Stimulated activated CD4-positive, alpha-beta T cell treated with anti-CD3 and anti-CD28 coated beads, TNF-alpha, amount 100 ng/mL, for 48 hours (primary cell): ENCODE measurements at places on chromosomes 16 and 17.

GRCh38 chr17:81727324-81728031, 15.4 kb downstream of the SLC25A10 start:
- DNase-seq = no peak

DNA sequence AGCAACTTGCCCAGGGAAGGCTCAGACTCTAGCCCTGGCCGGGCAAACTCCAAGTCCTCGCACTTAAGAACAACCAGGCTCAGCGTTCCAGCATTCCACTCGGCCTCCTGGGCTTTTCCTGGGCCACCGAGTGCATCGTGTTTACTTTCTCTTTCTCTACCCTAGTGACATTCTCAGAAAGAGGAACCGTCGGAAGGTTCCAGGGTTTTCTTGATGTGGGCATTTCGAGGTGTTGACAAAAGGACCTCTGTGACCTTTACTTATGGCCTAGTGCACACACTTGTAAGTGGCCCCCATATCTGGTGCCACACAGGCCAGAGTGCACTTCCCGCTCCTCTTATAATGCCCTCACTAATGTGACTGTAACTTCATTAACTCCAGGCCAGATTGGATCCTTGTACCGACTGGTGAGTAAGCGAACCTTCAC, 3.1 kb upstream of the BANP start:
- no peak for DNase-seq

GRCh38 chr17:8806926-8807550, 7.9 kb upstream of the MFSD6L start:
- DNase-seq = no peak

DNA sequence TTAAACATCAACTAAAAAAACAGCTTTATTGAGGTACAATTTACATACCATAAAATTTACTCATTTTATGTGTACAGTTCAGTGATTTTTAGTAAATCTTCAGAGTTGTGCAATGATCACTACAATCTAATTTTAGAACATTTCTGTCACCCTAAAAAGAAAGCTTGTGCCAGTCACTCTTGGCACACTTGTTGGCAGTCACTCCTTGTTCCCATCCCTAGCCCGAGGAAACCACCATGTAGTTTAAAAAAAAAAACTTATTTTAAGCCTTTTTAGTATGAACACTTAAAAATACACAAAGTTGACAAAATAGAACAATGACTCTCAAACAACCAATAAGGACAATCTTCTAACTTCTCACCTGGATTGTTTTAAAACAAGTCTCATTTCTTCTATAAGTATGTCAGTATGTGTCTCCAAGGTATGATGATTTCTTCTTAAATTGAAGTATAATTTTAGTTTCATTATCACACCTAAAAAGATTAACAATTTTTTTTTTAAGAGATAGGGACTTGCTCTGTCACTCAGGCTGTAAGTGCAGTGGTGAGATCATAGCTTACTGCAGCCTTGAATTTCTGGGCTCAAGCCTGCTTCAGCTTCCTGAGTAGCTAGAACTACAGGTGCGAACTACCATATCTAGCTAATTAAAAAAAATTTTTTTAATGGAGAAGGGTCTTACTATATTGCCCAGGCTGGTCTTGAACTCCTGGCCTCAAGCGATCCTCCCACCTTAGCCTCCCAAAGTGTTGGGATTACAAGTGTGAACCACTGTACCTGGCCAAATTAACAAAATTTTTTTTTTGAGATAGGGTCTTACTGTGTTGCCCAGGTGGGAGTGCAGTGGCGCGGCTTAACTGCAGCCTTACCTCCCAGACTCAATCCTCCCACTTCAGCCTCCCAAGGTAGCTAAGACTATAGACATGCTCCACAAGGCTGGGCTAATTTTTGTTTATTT, 53.2 kb downstream of the PPM1E start:
- no peak for DNase-seq

- DNase-seq = no peak
These were observed 39.2 kb downstream of the ITGAM start for GRCh38 chr16:31298958-31299357.

DNA sequence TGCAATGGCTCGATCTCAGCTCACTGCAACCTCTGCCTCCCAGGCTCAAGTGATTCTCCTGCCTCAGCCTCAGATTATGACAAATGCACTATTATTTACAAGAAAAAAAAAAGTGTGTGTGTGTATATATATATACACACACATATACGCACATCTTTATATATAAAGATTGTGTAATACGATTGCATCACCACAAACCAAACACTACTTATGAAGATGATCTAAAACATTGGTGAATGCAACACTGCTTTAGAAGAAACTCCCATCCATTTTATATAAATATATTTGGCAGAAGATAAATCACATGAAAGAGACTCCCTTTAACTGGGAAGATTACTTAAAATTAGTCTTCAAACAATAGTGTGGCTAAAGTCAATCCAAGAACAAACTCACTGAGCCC, 96.7 kb downstream of the SYCE1L start:
- DNase-seq = no peak
